ENCODE measurements at places on chromosomes 5 and 9.

GRCh38 chr9:2228132-2228531 is 213.0 kb downstream of the SMARCA2 start:
- DNase-seq = no peak

DNA sequence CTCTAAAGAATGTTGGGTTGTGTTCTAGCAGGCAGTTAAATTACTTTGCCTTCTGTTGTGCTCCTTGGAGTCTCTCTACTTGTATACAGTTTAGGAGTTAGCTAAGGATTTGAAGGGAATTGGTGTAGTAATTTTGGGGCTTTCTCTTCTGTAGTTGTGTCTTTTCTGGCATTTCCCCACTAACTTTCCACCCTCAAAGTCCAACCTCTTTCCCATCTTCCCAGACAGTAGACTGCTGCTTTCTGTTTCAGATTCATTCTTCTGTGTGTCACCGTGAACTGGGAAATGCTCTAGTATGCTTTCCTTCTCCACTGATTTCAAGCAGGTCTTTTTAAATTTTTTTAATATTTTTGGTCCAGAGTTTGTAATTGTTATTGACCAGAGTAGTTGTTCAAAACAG is 4.5 kb upstream of the ANGPTL2 start:
- no peak for DNase-seq

- DNase-seq = no peak
These were observed 174.5 kb upstream of the RAD23B start for GRCh38 chr9:107108342-107109130.

DNA sequence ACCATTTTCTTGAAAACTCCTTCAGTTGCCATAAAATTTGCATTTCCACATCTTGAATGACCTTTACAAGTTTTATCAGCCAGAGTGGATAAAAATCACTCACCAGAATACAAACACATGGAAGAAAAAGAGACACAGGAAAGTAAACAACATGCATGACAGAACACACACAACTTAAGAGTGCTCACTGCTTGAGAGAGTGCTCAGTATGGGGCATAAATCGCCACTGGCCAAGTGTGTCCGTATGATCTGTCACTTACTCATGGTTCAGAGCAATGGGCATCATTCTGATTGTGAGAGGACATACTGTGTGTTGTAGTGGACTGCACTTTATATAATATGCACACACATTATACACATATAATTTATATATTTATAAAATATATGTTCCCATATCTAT is 155.6 kb upstream of the NTRK2 start:
- DNase-seq = no peak

DNA sequence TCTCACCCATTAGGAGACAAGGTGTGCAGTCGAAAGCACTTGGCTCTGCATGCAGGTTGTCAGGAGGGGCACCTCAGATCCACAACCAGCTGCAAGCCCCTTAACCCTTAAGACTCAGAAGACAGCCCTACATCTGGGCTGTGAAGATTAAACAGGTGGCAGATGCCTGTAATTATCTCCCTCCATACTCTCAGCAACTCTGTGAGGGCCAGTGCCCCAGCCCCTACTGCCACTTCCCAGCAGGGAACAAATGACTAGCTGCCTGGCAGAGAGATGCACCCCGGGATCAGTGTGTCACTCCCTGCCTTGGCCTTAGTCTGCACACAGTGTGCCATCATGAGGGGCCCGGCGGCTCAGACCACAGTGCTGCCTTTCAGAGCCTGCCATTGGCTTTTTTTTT is 42.0 kb downstream of the CRB2 start:
- no peak for DNase-seq

GRCh38 chr9:127844821-127845359 is 9.6 kb downstream of the ENG start:
- DNase-seq = no peak

Data from esophagus squamous epithelium (tissue), 5 donors.